ENCODE measurements at places on chromosomes 3 and 15.

DNA sequence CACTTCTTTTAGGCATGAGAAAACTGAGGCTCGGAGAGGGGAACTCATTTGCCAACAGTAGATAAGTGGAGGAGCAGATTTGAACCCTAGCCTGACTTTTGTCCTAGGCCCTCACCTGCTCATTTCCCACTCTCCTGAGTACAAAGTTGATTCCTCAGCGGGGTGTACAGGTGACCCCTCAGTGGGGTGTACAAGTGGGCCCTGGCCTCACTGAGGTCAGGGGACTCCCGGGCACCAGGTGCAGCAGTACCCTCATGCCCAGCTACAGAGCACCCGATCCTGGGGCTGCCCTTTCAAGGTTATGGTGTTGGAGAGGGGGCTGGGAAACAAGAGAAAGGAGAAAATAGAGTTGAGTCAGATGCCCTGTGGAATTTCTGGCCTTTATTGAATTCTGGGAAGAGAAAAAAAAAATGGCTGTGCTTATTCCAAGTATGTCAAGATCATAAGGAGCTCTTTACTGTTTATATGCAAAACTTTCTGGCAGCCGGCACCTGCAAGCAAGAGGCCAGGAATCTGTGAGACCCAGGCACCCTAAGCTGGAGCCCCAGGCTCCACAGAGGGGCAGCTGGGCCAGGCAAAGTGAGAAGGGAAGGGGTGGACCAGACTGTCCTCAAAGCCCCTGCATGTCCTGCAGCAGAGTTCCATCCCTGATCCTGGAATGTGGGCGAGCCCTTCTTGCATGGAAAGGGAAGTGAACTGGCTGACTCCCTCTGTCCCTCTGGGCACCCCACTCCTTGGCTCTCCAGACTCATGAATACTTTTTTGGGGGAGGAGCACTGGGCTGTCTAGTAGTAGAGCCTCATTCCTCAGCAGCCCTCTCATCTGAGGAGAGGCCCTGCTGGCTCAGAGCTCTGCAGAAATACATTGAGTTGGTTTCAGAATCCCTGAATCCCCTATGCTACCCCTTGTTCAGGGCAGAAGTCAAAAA is 43.1 kb downstream of the AMOTL2 start:
- peak; percentile 83 for DNase-seq

- no peak for DNase-seq
Measured at GRCh38 chr15:79990997-79991334, 20.0 kb upstream of the BCL2A1 start.

DNA sequence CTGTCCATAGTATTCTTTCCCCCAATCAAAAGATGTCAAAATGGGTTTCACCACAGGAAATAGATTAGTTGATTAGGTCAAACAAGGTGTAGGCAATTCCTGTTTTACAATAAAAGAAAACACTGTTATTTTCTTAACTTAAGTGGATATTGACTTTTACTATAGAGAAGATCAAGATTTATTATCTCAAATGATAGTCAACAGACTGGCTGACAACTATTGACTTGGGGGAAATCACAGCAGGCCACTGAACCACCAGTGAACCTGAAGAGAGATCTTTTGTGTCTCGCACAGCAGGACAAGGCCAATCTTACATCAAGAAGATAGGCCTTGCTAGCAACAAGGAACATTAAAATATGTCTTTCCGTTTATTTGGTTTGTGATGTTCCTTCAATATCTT is 1187.6 kb downstream of the SI start:
- DNase-seq, result no peak

GRCh38 chr15:27690290-27690689 is 408.8 kb downstream of the OCA2 start:
- DNase-seq, result no peak

GRCh38 chr3:178223876-178224275 is 312.4 kb upstream of the KCNMB2 start:
- no peak for DNase-seq

- DNase-seq, result no peak
Measured at GRCh38 chr3:55461896-55462295, 25.2 kb downstream of the WNT5A start.

DNA sequence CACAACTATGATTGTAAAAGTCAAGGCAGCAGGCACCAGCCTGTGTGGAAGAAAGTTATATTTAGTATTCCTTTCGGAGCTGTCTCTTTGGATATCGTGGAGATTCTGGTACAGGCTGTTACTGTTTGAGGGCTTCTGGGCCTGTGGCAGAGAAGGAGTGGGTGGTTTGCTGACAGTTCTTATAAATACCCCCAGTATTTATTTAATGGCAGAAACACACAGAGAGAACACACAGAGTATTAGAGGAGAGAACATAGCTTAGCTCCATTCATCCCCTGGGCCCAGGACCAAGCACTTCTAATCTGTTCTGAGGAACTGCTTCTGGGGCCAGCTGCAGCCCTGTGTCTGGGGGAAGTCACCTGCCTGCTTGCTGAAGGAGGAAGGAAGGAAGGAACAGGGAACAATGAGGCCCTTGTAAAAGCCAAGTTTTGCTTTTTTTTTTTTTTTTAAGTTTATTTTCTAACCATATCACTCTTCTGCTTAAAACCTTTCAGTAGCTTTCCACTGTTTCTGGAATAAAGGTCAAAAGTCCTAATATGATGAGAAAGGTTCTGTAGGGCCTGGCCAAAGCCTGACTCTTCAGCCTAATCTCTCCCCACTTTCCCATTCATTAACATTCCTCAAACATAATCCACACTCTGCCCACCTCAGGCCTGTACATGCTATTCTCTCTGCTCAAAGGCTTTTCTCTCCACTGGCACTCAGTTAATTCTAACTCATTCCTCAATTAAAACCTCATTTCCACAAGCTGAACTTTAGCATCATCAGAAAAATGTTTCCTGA is 11.8 kb upstream of the PP2D1 start:
- DNase-seq, result no peak

DNA sequence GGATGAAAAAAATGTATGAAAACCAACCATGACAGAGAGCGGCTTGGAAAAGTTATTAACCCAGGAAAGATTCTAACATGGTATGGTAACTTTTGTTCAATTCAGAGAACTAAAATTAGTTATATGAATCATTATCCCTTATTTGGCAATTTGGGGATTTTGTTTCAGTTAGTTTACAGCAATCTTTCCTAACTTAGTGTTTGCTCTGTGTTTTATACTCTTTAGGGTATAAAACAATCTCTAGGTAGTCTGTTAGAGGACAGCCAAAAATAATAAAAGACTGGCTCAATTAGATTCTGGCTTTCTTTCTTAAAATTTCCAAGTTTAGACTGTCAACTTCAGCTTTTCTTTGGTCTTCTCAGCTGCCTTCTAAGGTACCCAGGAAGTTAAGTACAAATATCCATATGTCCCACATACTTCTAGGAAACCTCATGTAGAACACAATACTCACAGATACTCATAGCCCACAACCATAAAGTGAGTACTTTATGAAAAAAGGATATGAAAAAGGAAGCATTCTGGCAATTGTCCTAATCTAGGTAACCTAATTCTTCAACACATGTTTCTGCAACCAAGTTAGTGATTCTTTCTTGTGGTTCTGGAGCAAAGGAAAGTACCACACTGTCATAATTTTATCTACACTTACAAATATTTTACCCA is 849.3 kb downstream of the ROBO1 start:
- DNase-seq, result no peak

- DNase-seq, result no peak
Measured at GRCh38 chr3:56321383-56321782, 146.9 kb downstream of the ERC2 start.

DNA sequence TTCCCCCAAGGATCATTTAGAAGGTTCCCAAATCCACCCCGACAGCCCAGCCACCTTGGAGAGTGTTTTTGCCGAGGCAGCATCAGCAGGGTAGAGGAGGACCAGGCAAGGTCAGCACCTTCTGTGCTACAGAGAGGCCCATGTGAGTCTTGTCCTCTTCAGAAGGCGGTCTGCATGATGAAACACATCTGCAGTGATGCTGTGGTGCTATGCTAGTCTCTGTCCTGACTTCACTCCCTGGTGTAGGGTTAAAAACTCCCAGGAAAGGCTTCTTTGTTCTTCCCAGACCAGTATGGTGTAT is 87.9 kb downstream of the ITPR1 start:
- DNase-seq, result no peak

GRCh38 chr3:87654184-87654583 is 377.8 kb upstream of the POU1F1 start:
- no peak for DNase-seq

- DNase-seq, result no peak
Measured at GRCh38 chr3:190617185-190617584, 103.3 kb downstream of the IL1RAP start.

DNA sequence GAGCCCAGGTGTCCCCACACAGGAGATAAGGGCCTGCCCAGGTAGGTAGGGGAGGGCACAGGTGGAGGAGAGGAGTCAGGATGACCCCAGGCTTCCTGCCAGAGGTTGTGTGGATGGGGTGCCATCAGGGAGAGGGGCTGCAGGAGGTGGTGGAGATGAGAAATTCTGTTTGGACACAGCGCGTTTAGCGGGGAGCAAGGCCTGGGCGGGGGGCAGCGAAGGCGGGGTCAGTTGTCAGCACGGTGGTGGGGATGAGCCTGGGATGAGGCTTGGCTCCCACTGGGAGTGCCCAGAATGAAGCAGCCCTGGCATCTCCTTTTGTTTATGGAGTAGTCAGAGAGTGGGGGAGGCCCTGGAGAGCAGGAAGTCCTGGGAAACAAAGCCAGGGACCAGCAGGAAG is 14.6 kb downstream of the RNF123 start:
- no peak for DNase-seq

DNA sequence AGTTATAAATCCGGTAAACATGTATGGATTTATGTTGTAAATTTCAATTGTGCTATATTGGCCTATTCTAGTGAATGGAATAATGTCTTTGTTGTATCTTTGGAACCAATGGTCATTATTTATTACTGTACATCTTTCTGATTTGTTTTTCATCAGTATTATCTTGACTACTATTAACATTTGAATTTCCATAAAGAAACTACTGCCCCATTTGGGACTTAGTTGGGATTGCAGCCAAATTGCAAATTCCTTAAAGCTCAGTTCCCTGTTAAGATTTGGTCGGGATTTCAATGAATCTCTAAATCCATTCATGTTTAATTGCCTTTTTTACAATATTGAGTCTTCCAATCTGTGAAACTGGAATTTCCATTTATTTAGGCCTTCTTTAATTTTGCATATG is 822.4 kb upstream of the CADM2 start:
- no peak for DNase-seq

GRCh38 chr15:90035840-90036230 is 34.7 kb downstream of the ZNF710 start:
- no peak for DNase-seq

DNA sequence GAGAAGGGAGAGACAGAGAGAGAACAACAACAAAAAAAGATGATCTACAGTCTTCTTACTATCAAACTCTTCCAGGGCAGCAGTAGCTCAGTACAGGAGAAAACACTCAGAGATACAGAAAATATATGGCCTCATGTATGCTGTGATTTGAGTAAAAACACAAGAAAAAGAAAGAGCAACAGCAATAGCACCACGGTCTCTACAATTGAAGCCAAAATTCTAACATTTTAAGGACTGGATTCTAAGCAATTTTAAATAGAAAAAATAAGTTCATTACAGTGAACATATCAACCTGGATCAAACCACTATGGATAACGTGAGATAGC is 43.5 kb upstream of the ALCAM start:
- DNase-seq, result no peak

DNA sequence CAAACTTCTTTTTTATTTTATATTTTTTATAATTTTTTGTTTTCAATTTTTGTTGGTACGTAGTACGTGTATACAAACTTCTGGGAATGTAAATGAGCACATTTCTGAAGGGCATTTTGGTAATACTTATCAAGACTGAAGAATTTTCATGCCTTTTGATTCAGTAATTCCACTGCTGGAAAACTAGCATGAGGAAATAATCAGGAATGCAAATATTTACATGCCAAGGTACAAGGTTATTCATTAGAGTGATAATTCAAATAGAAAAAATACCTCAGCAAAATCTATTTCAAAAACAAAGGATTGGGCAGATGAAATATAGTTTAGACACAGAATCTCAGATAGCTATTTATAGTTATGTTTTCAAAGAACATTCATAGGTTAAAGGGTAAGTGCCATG is 128.7 kb downstream of the DMXL2 start:
- no peak for DNase-seq

GRCh38 chr15:55587321-55588069 is 650 bp downstream of the PYGO1 start:
- peak; percentile 67 for DNase-seq

- DNase-seq, result no peak
Measured at GRCh38 chr3:4290272-4290893, 12.8 kb upstream of the SETMAR start.

DNA sequence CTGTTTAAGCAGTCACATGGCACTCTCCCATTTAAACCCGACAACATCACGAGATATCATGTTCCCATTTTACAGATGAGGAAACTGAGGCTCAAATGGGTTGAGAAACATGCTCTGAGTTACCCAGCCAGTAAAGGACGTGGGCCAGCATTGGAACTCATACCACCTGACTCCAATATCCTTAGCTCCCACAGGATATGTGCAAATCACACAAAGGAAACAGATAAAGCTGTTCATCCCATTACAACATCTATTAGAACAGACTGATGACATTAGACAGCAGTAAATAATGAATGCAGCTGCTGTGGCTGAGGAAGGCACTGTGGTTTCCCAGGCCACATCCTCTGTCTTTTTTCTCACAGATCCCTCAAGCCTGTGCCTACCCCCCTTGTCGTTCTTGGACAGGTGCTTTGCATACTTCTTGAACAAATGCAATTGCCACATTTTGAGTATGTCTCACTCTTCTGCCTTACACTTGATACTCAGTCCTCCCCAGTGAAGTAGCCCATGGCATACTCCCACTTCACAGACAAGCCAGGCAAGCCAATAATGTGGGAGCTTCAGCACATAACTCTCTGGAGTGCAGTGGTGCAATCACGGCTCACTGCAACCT is 17.7 kb downstream of the FRMD4B start:
- no peak for DNase-seq

- DNase-seq, result no peak
Measured at GRCh38 chr3:84980011-84980410, 21.2 kb downstream of the CADM2 start.

- DNase-seq, result no peak
Measured at GRCh38 chr3:152076148-152076547, 192.6 kb upstream of the MBNL1 start.

DNA sequence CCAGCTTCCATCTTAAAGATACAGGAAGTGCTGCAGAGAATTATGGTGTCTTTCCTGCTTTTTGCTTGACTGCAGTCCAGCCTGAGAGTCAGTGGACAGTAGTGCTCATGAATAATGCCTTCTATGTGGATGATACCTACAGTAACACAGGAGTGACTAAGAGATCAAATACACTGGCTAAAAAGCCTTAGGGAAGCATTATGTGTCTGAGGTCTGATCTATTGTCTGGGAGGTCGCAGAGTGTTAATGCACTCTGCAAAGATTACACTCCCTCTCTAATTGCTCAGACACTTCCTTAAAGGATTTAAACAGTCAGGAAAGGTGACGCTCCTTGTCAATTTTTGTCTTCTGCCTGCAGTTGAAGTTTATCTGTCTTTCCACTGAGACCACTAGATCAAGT is 183.6 kb downstream of the MCTP2 start:
- DNase-seq, result no peak

- DNase-seq, result no peak
Measured at GRCh38 chr3:10462641-10463532, 42.5 kb downstream of the ATP2B2 start.
